ENCODE measurements at places on chromosomes 2 and 18.

DNA sequence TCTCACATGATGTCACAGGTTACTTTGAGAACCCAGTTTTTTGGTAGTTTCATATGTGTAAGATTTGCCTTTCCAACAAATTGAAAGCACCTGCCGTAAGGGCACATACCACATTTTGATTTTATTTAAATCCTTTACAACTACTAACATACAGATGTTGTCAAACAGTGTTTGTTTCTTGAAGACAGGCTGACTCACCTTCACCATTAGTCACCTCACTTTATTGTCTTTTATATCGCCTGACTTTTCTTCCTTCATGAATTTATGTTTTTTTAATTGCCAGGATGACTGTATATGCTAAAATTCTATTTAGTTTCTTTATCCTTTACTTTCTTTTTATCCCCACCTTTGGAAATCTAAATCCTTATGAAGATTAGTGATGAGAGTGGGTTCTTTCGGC is 886.7 kb downstream of the SUCLG1 start:
- no peak for DNase-seq

- no peak for DNase-seq
Observed at GRCh38 chr2:10254373-10255188, 48.1 kb upstream of the HPCAL1 start.

GRCh38 chr2:71578767-71579342 is 125.5 kb downstream of the DYSF start:
- no peak for DNase-seq

GRCh38 chr2:61834893-61835292 is 19.0 kb downstream of the FAM161A start:
- no peak for DNase-seq

GRCh38 chr2:130728007-130728454 is 839 bp upstream of the GPR148 start:
- peak; percentile 49 for DNase-seq
